ENCODE measurements at places on chromosomes 5 and 9. TPM values are rescaled to one million over a fixed set of nuclear protein-coding genes. Genes with fewer than 3 reads are reported as not detected.

POLR3G gene
- total RNA-seq: 5.8 TPM

PIP5K1B gene
- total RNA-seq: 23.5 TPM

PCDHGA7 gene
- total RNA-seq: 8.2 TPM

ZNF300 gene
- total RNA-seq: 3.5 TPM

LCN12 gene
- not detected for total RNA-seq

SPOCK1 gene
- 55.3 TPM for total RNA-seq

CACNA1B gene
- total RNA-seq: 0.71 TPM

- H3K27me3 ChIP-seq: no peaks in the 10 kb centered on the region
- no peak for DNase-seq
- no peaks in the 10 kb centered on the region for H3K36me3 ChIP-seq
- no peak overlapping the region for H3K27ac ChIP-seq
Observed at GRCh38 chr5:142915813-142916424, 145.7 kb downstream of the ARHGAP26 start.

DNA sequence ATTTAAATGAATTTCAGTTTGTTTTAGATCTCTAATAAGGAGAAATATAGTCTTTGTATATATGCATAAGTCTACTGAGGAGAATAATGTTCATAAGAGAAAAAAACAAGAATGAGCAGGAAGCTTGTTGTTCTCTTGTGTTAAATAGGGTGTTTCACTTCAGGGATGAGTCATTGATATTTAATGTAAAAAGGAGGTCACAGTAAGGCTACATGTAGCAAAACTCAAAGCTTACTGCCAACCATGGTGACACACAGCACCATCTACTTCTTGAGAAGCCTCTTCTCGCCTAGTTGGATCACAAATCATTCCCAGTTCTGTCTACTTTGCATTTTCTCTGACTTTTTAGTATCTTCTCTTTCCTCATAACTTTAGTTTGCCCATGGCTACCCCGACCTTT lies 1466.0 kb upstream of the C9orf72 start:
- H3K4me1 ChIP-seq: no peaks in the 10 kb centered on the region
- H3K36me3 ChIP-seq: no peaks in the 10 kb centered on the region
- DNase-seq: no peak
- H3K27ac ChIP-seq: no peak overlapping the region

- no peaks in the 10 kb centered on the region for H3K27me3 ChIP-seq
- DNase-seq: peak; percentile 81
- peaks cover 43% of the 10 kb centered on the region for H3K4me1 ChIP-seq
- H3K36me3 ChIP-seq: no peaks in the 10 kb centered on the region
Observed at GRCh38 chr5:151093476-151093889, 12.6 kb upstream of the TNIP1 start.

- no peaks in the 10 kb centered on the region for H3K27me3 ChIP-seq
- H3K27ac ChIP-seq: peak overlapping the region; percentile 78
- peaks cover 6% of the 10 kb centered on the region for H3K4me1 ChIP-seq
- DNase-seq: no peak
Observed at GRCh38 chr9:5449521-5450358, 602 bp upstream of the CD274 start.

GRCh38 chr5:102718819-102719218 lies 36.3 kb upstream of the PAM start:
- no peaks in the 10 kb centered on the region for H3K27me3 ChIP-seq
- no peak overlapping the region for H3K27ac ChIP-seq
- no peaks in the 10 kb centered on the region for H3K36me3 ChIP-seq
- DNase-seq: no peak

DNA sequence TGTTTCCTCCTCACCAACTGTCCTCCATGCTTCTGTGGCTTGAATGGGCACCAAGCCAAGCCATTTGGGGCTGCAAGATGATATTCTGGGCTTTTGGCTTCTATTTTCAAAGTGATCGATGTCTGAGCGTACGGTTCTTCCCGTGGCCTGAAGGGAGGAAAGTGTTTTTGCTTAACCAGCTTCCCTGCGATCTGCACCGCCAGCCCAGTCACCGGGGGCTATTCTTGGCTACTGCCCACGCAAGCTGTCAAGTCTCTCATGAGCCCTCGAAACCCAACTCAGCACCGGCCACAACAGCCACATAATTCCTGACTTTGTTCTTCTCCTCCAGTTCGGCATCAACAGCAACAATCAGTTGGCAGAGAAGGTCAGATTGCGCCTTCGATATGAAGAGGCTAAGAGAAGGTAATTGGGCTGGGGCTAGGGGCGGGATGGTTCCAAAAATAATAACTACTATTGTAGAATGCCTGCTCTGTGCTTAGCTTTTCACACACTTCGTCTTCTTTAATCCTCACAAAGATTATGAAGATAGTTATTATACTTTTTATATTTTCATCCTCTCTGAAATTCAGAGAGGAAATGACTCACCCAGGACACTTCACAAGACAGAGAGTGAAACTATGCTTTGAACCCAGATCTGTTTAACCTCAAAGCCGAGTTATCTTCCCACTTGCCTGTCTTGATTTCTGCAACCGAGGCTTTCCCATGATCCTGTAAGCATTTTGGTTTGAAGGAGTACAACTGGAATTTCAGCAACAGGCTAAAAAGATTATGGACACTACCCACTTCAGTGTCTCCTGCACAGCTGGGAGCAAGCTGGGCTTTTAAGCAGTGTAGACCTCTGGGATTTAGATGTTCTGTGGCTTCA lies 76.4 kb upstream of the RARS1 start:
- H3K27me3 ChIP-seq: no peaks in the 10 kb centered on the region
- no peaks in the 10 kb centered on the region for H3K36me3 ChIP-seq
- peak overlapping the region; percentile 41 for H3K27ac ChIP-seq

DNA sequence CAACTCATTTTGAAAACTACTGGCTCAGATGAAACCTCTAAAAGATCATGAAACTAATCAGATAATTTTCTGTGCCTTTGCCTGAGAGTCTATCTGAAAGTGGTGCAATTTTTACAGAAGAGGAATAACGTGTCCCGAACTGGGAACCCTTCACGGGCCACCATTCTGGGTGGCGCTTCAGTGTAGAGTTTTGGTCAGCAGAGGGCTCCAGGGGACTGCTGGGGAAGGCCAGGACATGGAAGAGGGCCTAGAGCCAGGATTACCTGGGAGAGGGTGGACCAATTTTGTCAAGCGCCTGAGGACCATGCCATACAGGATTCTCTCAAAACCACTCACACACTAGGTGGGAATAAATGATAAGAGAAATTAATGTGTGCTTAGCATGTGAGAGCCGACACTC lies 49.7 kb upstream of the PLEKHG4B start:
- H3K27ac ChIP-seq: no peak overlapping the region
- no peaks in the 10 kb centered on the region for H3K4me1 ChIP-seq
- H3K27me3 ChIP-seq: peaks cover 16% of the 10 kb centered on the region
- no peak overlapping the region for H3K4me3 ChIP-seq
- H3K36me3 ChIP-seq: no peaks in the 10 kb centered on the region
- no peak for DNase-seq

DNA sequence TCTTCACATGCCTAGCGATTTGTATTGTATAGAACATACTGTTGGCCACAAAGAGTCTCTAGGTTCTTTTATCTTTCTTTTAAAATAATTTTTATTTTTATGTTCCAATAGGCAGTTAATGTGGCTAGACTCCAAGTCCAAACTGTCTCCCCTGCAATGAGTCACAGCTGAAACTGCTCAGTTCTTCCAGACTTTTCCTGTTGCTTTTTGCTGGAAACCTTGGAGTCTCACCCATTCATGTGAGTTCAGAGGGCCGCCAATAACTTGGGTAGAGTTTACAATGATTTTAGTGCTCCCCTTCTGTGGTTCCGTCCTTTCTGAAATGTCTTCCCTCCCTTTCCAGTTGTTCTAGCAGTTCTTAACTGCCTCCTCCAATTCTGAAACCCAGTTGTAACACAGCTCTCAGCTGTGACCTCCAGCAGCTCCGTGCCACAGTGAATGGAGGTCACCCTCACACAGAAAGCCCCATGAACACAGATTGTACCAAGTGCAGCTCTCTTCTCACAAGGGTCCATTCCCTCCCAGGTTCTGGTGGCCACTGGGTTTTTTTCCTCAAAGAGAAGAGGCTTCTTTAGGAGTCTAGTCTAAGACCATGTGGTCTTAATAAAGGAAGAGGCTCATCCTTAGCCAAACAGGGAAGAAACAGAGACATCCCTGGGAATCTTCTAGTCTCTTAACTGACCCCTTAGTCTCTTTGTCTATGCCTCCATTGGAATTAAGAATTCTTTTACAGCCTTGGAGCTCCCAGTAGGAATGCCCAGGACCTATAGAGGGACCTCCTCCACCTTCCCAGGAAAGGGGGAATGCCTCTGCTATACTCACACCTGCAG lies 198.5 kb downstream of the SPOCK1 start:
- H3K4me3 ChIP-seq: no peak overlapping the region
- no peaks in the 10 kb centered on the region for H3K27me3 ChIP-seq
- no peaks in the 10 kb centered on the region for H3K4me1 ChIP-seq

DNA sequence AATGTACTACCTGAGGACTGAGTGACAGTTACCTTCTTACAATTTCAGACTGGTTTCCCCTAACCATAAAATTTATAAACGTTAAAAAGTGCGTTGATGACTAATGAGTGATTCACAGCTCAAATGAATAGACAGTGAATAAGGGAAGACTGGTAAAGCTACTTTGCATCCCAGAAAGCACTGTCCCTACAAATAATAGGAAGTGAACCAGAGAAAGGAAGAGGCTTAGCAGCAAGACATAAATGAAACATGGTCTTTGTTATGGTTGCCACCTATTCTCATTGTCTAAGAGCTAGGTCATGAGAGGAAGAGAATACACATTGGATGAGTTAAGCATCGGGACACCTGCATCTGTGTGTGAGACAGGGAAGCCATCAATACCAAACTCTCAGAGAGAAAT lies 849.2 kb downstream of the TAF11L14 start:
- H3K36me3 ChIP-seq: no peaks in the 10 kb centered on the region
- DNase-seq: no peak
- H3K27me3 ChIP-seq: no peaks in the 10 kb centered on the region
- no peaks in the 10 kb centered on the region for H3K4me1 ChIP-seq
- H3K27ac ChIP-seq: no peak overlapping the region

DNA sequence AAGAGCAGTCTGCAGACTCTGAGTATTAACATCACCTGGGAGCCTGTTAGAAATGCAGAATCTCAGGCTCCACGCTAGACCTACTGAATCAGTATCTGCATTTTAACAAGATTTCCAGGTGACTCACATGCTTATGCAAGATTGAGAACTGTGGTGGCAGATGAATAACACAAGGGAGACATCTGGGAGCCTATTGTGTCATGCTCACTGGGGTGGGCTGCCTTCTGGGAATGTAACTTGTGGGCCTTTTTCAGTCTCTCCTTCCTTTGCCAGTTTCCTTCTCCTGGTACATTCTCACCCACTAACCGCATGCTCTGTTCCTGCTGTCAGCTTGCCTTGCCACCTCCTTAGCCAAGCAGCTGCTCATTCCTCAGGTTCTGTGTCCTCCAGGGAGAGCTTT lies 176.6 kb upstream of the C9orf72 start:
- DNase-seq: no peak
- H3K27ac ChIP-seq: no peak overlapping the region
- H3K4me1 ChIP-seq: no peaks in the 10 kb centered on the region
- H3K36me3 ChIP-seq: no peaks in the 10 kb centered on the region
- H3K4me3 ChIP-seq: no peak overlapping the region

GRCh38 chr9:136531904-136532798 lies 13.7 kb downstream of the NOTCH1 start:
- peaks cover 19% of the 10 kb centered on the region for H3K36me3 ChIP-seq
- H3K27ac ChIP-seq: peak overlapping the region; percentile 35
- DNase-seq: no peak
- H3K27me3 ChIP-seq: no peaks in the 10 kb centered on the region

GRCh38 chr9:89657765-89658164 lies 53.0 kb downstream of the GADD45G start:
- no peaks in the 10 kb centered on the region for H3K36me3 ChIP-seq
- peaks cover 19% of the 10 kb centered on the region for H3K4me1 ChIP-seq
- H3K27me3 ChIP-seq: no peaks in the 10 kb centered on the region
- H3K27ac ChIP-seq: no peak overlapping the region
- DNase-seq: no peak
